Effector memory CD4-positive, alpha-beta T cell (primary cell): ENCODE measurements at places on chromosomes 16 and 17.

GRCh38 chr17:66661411-66662256 lies 173.3 kb upstream of the CACNG5 start:
- DNase-seq = no peak

- DNase-seq = no peak
These were observed 5.3 kb upstream of the DPEP1 start for GRCh38 chr16:89607937-89608740.

DNA sequence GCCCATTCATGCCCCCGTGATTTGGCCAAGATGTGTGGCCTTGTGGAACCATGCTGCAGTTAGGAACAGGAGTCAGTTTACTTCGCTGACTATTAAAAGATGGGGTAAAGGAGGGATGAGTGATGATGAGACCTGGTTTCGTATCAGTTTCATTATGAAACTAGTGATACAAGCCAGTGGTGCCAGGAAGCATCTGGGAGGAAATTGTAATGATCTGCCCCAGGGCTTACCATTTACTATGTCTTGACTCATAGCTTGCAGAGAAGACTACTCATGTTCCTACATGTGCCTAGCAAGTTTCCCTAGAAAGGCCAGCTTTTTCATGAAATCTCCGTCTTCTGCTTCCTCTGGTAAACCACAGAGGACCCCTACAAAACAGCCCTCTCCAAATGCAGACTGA lies 23.2 kb downstream of the CDH3 start:
- DNase-seq = no peak

- DNase-seq = no peak
These were observed 37.1 kb downstream of the CDRT15 start for GRCh38 chr17:14199601-14200000.

DNA sequence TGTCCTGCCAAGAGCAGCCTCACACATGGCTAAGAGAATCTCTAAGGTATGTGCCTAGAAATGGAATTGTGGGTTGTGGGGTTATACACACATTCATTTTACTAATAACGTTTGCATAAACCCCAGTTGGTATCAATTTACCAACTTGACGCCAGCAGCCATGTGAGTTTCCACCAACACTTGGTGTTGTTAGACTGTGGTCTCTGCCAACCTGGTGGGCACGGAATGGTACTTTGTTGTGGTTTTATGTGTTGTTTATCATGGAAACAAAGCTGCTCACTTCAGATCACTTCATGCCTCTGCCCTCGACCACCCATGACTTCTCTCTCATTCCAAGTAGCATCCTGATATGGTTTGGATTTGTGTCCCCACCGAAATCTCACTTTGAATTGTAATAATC lies 152.0 kb upstream of the CDC42EP4 start:
- no peak for DNase-seq

- DNase-seq = no peak
These were observed 568 bp upstream of the TNK1 start for GRCh38 chr17:7380321-7380720.
